ENCODE measurements at places on chromosomes 11 and 22.

- no peak for DNase-seq
These were observed 26.1 kb downstream of the TCIRG1 start for GRCh38 chr11:68064926-68065325.

GRCh38 chr22:23626286-23626975 lies 5.7 kb downstream of the DRICH1 start:
- no peak for DNase-seq

DNA sequence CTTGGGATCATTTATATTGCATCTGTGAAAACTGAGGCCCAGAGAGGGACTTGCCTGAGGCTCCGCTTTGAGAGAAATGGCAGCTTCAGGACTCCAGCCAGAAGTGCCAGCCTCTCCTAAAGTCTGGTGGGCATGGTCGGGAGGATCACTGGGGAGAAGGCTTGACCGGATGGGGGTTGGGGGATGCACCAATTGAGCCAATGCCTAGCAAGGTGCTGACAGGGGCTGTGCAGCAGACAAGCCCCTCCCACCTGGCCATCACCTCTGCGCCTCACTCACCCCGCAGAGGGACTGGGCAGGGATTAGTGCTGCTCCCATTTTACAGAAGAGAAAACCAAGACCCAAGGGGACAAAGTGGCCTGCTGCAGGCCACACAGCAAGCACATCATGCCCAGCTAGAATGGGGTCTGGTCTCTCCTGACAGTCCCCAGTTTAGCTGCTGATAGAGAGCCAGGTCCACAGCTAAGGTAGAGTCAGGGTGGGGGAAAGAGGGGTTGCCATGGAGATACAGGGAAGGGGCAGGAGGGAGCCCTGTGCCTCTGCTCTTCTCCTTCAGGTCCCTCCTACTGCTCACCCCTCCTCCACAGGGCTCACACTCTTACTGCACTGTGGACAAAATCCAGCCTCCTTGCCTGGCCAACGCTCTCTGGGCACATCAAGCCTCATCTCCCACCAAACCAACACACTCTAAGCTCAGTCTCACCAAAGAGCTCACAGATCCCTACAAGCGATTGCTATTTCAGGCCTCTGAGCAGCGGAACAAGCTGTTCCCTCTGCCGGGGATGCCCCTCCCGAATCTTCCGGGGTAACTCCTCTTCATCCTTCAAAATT lies 29.5 kb downstream of the TEF start:
- DNase-seq = no peak

- DNase-seq = no peak
These were observed 771 bp downstream of the NDUFV1 start for GRCh38 chr11:67607507-67607906.

GRCh38 chr11:78536933-78537332 lies 37.7 kb downstream of the NARS2 start:
- DNase-seq = no peak

- no peak for DNase-seq
These were observed 10.4 kb upstream of the OR10V1 start for GRCh38 chr11:59724066-59724465.

DNA sequence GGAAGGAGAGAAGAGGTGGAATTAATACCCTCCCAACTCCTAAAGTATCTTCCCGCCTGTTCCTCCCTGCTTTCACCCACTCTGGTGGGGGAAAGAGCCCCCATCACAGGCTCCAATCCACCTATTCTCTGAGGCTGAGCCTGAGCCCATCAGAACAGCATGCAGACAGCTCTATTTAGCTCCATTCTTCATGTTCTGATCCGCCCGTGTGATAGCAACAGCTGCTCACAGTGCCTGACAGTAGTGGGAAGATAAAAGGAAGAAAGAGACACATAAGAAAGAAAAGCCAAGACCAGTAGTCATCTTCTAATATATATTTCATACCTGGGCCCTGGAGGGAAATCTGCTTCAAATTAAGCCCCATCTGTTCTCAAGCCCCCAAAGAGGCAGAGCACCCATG lies 80.3 kb upstream of the AKIP1 start:
- no peak for DNase-seq

GRCh38 chr11:35029979-35030682 lies 108.8 kb upstream of the CD44 start:
- no peak for DNase-seq

GRCh38 chr11:79259800-79260199 lies 181.0 kb downstream of the TENM4 start:
- no peak for DNase-seq

DNA sequence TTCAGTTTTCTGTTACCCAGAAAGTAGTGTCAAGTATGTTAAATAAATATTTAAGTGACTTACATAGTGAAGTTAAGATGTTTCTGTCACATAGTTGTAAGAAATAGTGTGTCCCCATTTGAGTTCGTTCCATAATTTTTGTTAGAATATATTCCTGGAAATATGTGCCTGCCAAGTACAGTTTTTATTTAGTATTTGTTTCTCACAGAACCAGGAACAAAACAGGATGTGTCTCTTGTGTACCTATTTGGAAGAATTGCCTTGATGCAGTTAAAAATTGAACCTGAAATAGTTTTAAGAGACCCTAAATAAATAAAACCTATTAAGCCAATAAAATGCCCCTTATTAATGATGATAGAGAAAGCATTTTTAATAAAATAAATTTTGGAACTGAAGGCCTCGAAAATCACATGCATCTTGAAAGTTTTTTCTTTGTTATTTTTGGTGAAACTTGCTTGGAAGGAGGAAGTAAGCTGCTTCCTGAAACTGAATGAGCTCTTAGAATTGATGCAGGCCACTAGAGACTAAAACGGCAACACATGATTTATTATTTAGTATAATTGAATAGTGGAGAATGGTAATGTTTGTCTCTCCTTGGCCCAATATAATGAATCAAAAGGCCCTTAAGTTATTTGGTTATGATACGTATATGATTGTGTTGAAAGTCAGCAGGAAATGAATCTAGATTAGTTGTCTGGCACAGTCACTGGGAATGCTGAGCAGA lies 55.9 kb downstream of the SWAP70 start:
- DNase-seq = no peak

DNA sequence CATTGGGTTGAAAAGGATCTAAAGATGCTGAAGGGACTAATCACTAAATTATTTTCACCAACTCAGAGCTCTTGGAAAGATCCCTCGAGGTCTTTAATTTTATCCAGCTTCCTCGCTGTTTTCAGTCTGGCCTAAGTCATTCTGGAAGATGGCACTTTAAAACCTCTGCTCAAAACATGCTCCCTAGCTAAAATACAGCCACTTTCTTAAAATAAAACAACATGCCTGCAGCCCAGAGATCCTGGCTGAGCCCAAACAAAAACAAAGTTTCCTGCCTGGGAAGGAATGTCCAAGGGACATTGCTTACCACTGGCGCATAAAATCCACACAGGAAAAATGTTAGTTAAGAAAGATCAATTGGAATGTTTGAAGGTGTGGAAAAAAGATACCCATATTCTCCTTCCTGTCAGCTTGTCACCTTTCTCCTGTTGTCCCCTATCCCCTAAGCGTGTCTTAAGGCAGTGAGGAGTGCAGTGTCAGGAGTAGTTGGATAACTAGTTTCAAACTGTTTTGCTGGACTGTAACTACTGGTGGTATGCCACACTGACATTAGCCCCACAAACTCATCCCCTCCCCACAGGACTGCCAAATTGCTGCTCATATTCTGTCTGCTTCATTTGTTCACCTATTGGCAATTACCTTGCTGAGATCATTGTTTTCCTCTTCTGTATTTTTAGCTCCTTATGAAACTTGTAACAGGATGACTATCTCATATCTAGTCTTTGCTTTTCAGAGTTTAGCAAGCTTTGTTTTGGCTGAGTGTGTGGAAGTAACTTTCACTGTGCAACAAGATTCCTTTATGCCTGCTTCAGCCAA lies 108.3 kb upstream of the SESN3 start:
- DNase-seq = no peak

- DNase-seq = no peak
These were observed 25.2 kb upstream of the NAV2 start for GRCh38 chr11:19687392-19687791.

DNA sequence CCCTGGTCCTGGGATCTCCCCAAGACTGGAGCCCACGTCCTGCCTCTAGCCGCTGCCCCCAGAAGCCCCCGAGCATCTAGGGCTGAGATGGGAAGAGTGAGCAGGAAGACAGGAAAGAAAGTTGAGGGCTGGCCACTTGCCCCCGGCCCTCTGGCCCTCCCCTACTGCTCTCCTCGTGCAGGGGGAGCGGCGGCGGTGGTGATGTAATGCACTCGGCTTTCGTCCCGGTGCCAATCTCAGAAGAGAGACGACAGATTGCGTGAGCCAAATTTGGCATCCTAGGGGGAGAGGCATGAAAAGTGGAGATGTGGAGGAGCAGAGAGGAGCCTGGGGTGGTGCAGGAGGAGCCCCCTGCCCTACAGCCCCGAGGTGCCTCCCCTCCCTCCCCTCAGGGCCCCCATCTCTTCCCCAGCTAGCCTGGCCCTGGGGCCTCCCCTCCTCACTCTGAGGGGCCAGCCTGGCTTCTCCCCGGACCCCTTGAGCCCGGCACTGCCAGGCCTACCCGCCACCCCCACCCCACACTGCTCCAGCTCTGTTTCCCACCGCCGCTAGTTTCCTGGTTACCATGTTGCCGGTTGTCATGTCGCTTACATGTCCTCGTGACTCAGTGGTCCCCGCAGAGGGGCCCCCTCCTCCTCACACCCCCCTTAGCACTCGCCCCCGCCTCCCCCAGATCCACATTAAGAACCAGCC lies 2.5 kb downstream of the KCNJ4 start:
- no peak for DNase-seq

DNA sequence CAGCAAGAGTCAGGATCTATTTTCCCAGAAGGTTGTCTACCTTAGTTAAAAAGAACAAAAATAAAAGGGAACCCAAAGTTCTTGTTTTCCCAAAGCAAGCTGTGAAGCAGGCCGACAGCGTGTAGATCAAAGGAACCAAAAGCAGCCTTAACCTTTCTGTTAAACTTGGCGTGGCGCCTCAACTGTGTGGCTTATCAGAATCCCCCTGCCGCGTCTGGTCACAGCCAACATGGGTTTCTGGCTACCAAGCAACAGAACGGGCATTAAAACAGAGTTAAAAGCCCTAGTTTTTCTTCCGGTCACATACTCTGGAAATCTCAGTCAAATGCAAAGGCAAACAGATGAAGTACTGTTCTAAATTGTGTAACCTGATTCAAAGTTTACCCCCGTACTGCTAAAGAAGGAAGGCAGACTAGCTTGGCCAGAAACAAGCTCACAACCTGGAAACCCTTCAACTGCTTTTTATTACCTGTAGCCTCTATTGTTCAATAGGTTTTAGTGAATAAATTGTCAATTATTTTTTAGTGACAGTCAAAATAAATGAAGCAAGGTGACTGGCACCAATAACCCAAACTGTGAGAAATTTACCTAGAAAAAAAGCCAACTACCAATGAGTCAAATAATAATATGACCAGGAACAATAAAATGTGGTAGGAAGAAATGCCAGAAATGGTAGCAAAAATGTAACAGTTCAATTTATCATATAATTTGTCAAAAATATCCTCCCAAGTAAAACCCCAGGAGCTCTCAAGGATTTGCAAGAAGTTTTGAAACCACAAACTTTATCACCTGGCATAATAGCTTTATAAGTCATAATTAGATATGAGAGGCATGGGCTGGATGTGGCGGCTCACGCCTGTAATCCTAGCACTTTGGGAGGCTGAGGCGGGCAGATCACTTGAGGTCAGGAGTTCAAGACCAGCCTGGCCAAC lies 21.4 kb downstream of the CHKA start:
- no peak for DNase-seq

- no peak for DNase-seq
These were observed 1.9 kb upstream of the FKBP2 start for GRCh38 chr11:64238999-64239398.

DNA sequence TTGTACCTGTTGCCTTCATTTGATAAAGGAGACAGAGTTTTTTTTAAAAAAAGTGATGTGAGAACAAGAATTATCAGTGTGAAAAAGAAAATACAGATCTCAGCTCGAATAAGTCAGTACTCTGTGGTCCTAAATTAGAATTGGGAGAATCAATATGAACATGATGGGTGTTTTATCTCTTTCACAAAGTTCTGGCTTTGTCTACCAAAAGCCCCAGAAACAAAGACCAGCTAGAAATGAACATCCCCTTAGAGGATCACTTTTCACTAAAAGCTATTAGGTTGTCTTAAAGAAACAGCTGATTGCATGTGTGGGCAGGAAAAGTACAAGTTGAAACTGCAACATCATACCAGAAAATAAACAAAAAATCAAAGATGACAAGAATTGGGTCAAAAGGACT lies 8.4 kb upstream of the ST14 start:
- DNase-seq = no peak

GRCh38 chr11:33970984-33971466 lies 79.1 kb upstream of the LMO2 start:
- DNase-seq = no peak

- DNase-seq = no peak
These were observed 516.9 kb upstream of the LARGE1 start for GRCh38 chr22:34437140-34437539.

Measured in T-helper 17 cell (primary cell).